Stimulated activated CD8-positive, alpha-beta memory T cell treated with anti-CD3 and anti-CD28 coated beads, Interleukin-15, amount 100 ng/mL, for 24 hours (primary cell): ENCODE measurements at places on chromosomes 13 and 19.

GRCh38 chr13:108650271-108650670 is 20.9 kb downstream of the MYO16 start:
- DNase-seq: no peak

GRCh38 chr13:33617055-33617454 is 200.9 kb upstream of the RFC3 start:
- no peak for DNase-seq

GRCh38 chr13:111415246-111415645 is 94.8 kb downstream of the TEX29 start:
- no peak for DNase-seq

DNA sequence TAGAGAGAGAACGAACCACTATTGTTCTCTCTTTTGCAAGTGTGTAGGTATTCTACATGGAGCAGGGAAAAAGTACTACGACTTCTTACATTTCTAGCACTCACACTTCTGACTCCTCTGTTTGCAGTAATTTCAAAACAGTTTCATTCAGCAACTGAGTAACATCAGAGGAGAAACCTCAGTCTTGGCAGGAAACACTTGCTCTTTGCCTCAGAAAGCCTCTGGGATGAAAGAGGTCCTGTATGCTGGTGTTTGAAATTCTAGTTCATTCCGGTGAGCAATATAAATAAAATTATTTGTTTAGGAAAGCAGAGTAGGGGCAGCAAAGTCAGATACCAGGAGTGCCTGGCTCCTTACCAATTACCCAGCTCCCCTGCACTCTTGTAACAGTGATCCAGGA is 595.5 kb downstream of the TBC1D4 start:
- DNase-seq: no peak

DNA sequence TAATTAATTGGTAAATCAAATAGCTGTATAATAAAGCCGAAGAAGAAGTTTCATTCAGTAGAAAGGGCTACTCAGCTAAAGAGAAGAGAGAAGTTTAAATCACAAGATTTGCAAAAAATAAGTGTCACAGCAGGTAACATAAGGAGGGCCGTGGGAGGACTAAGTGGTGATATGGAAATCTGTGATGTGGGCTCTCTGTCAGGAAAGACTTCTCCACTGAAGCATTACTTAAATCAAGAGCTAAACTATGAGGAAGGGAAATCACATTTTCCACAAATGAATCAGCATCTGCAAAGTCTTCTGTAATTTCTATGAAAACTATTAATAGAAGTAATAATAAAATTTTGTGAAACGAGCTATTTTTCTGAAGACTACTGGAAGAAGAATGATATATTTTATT is 153.8 kb downstream of the PCDH9 start:
- no peak for DNase-seq

- no peak for DNase-seq
Observed at GRCh38 chr13:101875717-101876393, 423.4 kb downstream of the ITGBL1 start.

- no peak for DNase-seq
Observed at GRCh38 chr19:12834566-12834943, at the start of gene RTBDN. Gene RTBDN (minus strand): TSS chr19:12834579. CDS start chr19:12829979, 4,600 bp downstream.

GRCh38 chr19:38561658-38562057 is 56.1 kb downstream of the MAP4K1 start:
- no peak for DNase-seq

- DNase-seq: no peak
Observed at GRCh38 chr19:4695224-4695731, 25.1 kb upstream of the MYDGF start.
